Sciatic nerve (tissue), 2 donors: ENCODE measurements at places on chromosomes 2 and 18. TPM values are rescaled to one million over a fixed set of nuclear protein-coding genes. Genes with fewer than 3 reads are reported as not detected.

The ITGA6 gene
- 606 TPM for total RNA-seq

The ZRANB3 gene
- total RNA-seq = 9.5 TPM

DNA sequence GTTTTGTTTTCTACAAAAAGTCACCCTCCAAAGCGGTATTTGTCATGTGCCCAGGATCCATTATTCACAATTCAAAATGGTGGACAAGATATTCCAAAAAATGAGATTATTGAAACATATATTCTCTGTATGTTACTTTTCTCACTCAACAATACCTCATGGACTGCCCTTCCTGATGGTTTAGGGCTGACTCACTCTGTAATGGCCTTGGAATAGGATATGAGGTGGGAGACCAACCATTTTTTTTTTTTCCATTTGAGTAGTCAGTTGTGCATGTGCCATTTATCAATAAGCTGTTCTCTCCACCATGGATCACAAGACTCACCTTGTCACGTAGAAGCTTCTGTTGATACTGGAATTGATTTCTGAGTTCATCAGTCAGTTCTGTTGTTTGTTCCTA lies 64.5 kb downstream of the LYPD6 start:
- no peak for DNase-seq

DNA sequence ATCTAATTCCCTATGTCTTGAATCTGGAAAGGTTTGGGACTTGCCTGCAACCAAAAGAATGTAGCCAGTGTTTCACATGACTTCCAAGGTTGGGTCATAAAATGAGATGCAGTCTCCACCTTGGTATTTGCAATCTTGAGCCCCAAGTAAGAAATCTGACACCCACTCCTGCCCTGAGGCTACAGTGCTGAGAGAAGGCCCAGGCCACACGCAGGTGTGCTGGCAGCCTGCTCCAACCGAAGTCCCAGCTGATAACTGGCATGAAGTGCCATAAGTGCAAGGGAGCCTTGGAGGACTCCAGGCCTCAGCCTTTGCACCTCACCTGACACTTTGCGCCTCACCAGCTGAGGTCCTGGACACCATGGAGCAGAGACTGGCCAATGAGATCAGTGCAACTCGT lies 182.7 kb downstream of the ANAPC1 start:
- DNase-seq = no peak

- DNase-seq = no peak
Measured at GRCh38 chr2:159265171-159265576, 21.3 kb downstream of the WDSUB1 start.
